ENCODE measurements at places on chromosomes 13 and 19. TPM values are rescaled to one million over a fixed set of nuclear protein-coding genes. Genes with fewer than 3 reads are reported as not detected.

KANK3 gene
- 14.2 TPM for polyA plus RNA-seq

CEACAM5 gene
- polyA plus RNA-seq: not detected

SIGLEC10 gene
- 1.6 TPM for polyA plus RNA-seq

ZNF154 gene
- 27.7 TPM for polyA plus RNA-seq

RNF225 gene
- polyA plus RNA-seq: not detected

CYP4F2 gene
- polyA plus RNA-seq: 0.53 TPM

C5AR1 gene
- polyA plus RNA-seq: 10.6 TPM

SYT5 gene
- polyA plus RNA-seq: 0.44 TPM

DCT gene
- 0.39 TPM for polyA plus RNA-seq

ZNF490 gene
- polyA plus RNA-seq: 4.4 TPM

DNA sequence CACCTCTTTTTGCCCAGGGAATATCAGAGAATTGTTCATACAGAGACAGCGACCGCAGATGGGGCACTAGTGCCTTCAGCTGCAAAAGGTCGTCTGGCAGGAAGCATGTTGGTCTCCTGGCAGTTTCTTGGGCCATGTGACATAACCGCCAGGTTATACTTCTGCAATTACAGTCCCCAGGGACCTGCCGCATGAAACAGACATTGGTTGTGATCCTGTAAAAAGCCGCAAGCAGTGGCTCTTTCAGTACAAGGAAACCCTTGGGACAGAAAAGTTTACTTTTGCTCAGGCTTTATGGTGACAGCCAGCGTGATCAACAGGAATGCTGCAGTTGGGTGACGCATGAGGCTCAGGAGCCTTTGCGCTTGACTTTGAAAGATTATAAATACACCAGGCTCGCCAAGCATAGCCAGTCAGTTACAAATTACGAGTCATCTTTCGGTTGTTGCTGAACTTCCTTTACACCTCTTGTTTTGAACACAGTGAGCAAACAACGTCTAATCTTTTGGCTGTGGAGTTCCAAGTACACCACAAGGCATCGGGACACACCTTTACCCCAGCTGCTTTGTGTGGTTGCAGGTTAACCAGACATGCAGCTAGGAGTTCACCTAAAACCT is 50.5 kb upstream of the UBE2L5 start:
- DNase-seq: no peak

DNA sequence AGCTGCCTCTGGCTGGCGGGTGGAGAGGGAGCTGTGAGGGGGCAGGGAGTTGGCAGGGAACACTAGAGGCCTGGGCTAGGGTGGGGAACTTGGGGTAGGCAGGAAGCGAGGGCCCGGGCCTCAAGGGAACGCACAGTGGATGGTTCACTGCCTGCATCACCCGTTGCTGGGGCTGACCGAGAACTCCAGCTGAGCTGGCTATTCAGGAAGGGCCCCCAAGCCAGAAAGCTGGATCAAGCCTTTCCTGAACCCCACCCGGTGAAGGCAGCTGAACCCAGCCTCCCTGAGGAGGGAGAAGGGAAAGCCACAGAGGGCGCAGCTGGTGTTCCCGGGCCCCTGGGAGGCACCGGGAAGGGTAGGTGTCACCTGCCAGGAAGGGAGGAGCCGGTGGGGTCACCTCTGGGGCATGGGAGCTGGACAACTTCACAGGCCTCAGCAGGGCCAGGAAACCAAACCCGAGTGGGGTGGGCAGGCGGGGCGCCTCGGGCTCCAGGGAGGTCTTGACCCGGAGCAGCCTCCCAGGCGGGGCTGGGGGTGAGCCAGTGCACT is 13.9 kb downstream of the PALM start:
- DNase-seq: no peak

GRCh38 chr19:47363758-47364531 is 14.8 kb downstream of the DHX34 start:
- no peak for DNase-seq

GRCh38 chr13:95251641-95252040 is 49.6 kb downstream of the ABCC4 start:
- no peak for DNase-seq

DNA sequence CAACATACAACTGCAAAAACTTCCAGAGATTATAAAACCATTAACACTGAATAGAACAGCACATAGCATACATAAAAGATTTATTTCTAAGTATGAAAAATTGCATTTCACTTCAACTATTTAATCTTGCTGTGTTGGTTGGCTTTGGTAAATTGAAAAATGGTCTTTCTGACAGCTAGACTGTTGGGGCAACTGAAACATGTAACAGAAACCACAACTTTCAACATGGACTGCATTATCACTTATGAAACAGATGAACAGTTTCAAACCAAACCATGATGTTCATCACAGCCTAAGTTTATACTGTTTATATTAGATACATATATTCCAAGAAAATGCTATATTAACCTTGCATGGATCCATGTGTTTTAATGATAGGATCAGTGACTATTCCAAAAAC is 324.1 kb upstream of the PCDH9 start:
- DNase-seq: no peak

DNA sequence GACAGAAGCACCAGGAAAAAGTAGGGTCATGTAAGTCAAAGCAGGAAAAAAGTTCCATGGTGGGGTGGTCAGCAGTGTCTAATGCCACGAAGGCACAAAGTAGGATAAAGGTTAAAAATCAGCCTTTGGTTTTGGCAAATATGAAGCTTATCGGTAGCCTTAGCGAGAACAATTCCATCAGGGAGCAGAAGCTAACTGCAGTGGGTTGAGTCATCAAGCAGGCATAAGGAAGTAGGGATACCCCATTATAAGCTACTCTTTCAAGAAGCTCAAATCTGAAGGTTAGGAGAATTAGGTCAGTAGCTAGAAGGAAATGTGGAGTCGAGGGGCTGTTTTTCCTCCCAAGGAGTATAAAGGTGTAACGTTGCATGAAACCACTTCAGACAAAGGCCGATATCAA is 57.5 kb upstream of the USPL1 start:
- no peak for DNase-seq

- DNase-seq: no peak
These were observed 145.7 kb downstream of the MIPEP start for GRCh38 chr13:23743278-23744076.

GRCh38 chr13:25110956-25111584 is 15.1 kb downstream of the PABPC3 start:
- DNase-seq: no peak

DNA sequence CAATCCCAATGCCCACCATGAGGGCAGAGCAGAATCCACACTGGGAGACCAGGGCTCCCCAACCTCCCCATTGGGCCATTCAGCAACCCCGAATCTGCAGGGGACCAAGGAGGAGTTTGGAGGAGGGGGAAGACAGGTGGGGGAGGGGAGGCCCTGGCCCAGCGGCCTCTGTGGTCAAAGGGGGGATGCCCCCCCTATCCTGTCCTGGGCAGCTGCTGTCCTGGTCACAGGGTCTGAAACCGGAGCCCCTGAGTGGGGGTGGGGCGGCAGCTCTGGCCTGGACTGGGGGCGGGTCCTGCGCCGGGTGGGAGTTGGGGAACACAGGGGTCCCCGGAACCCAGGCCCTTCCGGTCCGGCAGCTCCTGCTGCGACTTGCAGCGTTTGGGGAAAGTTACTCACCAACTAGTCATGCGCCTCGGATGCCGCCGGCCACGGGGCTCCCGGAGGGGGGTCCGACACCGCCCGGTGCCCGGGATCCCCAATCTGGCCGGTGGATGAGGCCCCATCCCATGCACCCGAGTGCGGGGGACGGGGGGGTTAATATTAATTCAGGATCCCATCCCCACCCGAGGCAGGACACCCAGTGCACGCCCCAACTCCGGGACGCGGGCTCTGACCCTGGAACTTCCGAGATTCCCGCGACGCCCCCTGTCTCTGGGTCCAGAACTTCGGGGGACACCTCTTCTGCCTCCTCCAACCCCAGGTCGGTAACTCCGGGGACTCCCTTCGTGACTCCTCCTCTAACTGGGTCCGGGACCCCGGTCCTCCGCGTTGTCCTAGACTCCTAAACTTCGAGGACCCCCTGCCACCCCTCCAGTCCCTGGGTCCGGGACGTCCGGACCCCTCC is 872 bp downstream of the HOMER3 start:
- DNase-seq: no peak

- no peak for DNase-seq
These were observed 17.9 kb downstream of the SLC25A42 start for GRCh38 chr19:19081642-19082151.

DNA sequence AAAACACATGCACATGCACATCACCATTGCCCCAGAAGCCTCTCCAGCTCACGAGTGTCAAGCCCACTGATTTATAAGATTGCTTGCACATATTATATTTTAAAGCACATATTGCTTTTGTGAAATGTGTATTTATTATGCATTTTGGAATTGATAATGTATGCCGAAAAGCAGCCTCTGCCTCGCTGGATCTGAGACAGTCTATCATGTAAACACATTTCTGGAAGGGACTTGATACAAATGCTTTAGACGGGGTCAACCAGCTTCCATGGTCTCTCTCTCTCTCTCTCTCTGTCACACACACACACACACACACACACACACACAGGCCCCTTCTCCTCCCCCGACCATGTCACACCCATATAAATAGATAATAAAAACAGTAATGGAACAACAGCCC is 203.8 kb downstream of the TUBA3C start:
- no peak for DNase-seq

DNA sequence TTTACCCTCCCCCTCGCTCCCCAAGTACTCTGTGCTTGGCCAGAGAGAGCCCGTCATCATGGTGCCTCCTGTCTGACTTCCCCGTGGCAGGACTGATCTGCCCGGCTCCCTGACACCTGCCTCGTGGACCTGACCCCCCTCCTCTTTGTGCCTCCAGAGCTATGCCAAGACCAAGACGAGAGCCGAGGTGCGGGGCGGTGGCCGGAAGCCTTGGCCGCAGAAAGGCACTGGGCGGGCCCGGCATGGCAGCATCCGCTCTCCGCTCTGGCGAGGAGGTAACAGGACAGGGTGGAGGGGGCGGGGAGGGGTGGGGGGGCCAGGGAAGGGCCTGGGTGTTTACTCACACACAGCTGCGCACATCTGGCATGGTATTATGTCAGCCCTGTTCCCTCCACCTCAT is 4.5 kb downstream of the MRPL4 start:
- no peak for DNase-seq

DNA sequence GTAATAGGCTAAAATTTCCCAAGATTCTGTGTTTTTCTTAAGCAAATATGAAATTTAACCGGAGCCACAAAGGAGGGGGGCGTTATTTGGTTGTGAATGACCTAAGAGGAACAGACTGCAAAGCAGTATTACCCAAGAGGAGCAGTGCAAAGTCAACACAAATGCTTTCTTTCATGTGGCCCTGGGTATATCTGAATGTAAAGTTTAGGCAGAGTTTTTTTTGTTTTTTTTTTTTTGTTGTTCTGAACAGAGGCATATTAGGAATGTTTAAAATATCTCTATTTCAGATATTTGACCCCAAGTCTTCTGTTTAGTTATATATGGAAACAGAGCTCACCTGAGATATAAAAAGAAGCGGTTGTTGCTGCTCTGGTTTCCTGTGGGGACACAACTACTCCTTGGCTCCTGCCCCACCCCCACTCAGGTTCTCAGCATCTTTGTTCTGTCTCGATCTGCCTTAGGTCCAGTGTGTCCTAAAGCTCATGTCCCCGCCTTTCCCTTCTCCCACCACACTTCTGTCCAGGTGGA is 220.7 kb downstream of the RFC3 start:
- DNase-seq: no peak

DNA sequence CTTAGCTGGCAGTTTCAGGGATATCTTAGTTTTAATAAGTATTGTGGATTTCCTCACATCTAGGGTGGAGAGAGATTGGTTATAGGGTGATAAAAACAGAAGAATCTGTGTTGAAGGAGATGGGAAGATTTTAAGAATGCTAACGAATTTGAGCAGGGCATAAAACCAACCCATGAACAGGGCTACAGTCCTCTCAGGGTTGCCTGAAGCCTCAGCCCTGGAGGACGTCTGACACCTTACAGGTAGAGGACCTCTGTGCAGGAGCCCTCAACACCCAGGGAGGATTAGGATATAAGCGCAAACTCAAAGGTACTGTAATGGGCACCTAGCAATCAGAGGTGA is 461 bp upstream of the WASF3 start:
- DNase-seq: no peak

- DNase-seq: no peak
These were observed 13.0 kb downstream of the PGLYRP1 start for GRCh38 chr19:46009530-46010510.

- no peak for DNase-seq
These were observed 261.8 kb downstream of the ABCC4 start for GRCh38 chr13:95039415-95039814.

DNA sequence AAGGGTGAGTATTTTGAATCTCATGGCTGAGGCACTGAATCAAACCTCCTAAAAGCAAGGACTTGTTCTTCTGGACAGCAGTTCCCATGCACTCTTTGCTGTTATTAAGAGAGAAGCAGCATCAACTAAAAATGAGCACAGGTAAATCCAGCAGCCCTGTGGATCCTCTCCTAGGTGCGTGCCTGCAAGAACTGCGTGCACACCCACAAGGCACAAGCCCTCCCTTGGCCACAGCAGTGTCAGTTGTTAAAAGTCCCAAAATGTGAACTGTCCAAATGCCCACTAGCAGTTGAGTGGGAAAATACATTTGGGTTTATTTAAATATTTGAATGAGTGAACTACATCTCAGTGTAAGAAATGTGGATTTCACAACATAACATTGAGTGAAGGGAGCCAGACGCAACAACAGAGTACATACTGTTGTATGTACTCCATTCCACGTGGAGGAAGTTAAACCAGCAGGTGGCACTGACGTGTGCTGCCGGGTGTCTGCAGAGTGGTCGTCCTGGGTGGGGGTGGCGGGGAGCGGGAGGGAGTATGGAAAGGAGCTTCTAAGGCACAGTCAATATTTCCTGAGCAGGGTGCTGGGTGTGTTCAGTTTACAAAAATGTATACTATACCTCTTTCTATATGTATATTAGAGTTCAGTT is 266.4 kb downstream of the NALCN start:
- peak; percentile 12 for DNase-seq

- DNase-seq: no peak
These were observed 42.5 kb downstream of the ABCC4 start for GRCh38 chr13:95258619-95259194.

- no peak for DNase-seq
These were observed 347.8 kb downstream of the ZNF536 start for GRCh38 chr19:30719999-30720345.

DNA sequence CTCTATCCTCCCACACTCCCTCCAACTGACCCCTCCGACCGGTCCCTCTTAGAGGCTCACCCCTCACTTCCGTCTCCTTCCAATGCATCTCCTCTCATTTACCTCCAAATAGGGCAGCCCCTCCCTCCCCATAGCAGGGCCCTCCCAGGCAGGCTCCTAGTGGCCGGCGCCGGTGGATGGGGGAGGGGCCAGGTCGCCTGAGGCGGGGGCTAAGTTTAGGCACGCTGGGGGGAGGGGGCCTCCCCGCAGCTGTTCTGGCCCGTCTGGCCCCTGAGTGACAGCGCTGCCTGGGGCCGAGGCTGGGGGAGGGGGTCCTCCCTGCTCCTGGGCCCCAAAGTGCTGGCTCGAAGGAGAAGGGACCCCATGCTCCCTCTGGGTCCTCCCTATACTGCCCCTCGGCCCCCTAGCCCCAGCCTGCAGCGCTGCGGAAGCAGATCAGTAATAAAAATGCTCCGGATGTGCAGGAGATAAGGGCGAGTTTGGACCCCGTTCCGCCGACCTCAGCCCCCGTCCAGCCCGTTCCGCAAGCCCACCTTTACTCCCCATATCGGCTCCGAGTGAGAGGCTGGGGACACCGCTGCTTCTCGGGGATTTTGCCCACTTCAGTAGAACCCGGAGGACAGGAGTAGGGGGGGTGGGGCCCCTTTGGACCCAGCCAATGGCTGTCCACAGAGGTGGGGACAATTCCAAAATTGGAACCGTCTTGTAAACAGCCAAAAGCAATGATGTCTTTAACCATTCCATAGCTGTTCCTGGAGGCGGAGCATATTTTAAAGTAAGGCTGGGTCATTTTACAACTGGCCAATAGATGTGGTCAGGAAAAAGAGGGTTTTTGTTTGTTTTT is 4.0 kb downstream of the RTN2 start:
- no peak for DNase-seq
